ENCODE measurements at places on chromosomes 4 and X.

DNA sequence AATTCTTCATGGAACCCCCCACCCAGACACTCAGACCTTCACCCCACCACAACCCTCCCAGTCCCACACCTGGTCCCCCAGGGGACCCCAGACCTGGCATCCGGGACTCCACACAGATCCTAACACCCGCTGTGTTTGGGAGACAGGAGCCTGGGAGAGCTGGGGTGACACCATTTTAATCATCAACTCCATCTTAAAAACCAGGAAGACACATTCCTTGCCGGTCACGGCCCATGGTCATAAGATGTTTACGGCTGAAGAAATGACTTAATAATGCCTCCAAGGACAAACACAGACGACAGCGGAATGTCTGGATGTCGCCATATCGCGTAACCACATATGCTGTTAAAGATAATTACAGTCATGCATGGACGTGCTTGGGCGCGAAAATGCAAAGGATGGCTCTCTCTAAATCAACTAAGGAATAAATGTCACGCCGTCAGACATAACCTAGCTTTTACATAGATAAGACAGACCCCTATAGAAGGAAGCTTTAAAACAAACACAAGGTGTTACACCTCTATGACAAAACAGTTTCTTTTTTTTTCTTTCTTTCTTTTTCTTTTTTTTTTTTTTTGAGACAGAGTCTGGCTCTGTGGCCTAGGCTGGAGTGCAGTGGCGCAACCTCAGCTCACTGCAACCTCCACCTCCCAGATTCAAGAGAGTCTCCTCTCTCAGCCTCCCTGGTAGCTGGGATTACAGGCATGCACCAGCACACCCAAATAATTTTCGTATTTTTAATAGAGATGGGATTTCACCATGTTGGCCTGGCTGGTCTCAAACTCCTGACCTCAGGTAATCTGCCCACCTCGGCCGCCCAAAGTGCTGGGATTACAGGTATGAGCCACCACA, 2.1 kb upstream of the DHRSX start:
- DNase-seq, result peak; percentile 81

DNA sequence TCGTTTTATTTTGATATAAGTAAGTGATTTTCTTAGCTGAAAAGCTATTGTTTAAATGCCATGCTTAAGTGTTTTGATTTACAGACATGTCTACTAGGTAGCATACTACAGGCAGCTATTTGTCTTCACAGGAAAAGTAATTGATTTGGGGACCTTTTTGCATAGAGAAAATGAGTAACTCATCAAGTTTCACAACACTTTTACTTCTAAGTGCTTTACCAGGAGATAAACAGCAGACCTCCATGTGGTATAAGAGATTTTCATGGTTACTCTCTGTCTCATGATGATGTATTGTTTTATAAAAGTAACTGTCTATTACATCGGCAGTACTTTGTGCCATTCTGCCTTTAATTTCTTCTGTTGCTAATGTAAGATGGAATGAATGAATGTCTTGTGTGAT, 28.7 kb downstream of the RBPJ start:
- no peak for DNase-seq

DNA sequence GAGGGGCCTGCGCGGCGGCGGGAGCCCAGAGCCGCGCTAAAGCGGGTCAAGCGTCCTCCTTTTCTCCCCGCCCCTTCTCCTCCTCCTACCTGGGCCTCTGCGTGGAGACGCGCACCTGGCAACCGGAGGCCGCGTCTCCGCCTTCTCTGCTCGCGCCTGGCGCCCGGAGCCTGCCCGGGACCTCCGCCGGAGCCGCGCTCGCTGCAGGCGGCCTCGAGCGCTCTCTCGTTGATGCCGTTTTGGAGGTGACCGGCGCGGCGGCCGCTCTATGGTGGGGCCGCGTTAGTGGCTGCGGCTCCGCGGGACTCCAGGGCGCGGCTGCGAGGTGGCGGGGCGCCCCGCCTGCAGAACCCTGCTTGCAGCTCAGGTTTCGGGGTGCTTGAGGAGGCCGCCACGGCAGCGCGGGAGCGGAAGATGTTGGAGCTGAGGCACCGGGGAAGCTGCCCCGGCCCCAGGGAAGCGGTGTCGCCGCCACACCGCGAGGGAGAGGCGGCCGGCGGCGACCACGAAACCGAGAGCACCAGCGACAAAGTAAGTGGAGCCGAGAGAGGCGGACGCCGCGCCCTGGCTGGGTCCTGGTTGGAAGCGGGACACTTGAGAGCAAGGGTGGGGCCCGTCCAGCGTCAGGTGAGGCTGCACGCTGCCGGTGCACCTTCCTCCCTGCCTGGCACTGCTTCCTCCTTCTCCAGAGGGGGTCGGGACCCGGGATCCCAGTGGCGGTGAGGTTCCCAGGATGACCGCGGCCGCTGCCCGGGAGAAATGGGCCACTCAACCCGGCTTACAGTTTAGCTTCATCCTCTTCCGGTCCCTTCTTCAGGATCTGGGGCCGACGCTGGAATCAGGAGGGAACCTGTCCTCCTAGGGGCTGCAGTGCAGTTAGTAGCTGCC, at the start of gene CDS1:
CDS1 (plus strand) TSS at position 140 of the 888 bp plus-strand sequence; CDS start at position 415, 275 bp downstream.
- DNase-seq, result peak; percentile 79

GRCh38 chr4:132818091-132818490, 331.0 kb upstream of the PCDH10 start:
- DNase-seq, result peak; percentile 83

DNA sequence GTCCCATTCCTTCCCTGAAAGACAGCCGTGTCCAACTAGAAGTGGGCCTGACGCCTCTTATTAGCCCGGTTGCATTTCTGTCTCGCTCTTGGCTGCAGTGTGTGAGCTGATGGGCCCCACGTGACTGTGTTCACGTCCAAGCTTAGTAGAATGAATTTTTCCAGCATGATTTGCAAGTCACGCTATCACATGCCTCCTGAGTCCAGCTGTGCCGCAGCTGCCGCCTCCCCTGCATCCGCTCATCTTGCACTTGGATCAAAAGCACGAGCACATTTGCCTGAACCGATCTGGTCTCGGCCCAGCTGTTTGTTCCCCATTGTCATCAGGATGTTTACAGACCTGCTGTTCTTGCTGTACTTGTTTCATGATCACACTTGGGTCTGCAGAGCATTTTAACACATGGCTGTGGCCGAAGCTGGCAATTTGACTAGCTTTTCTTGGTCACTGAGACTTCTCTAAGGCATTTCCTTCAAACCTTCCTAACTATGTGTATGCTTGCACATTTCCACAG, 126.5 kb downstream of the KIT start:
- no peak for DNase-seq

- no peak for DNase-seq
These were observed 1129.6 kb downstream of the PDHA2 start for GRCh38 chr4:96969455-96969854.

DNA sequence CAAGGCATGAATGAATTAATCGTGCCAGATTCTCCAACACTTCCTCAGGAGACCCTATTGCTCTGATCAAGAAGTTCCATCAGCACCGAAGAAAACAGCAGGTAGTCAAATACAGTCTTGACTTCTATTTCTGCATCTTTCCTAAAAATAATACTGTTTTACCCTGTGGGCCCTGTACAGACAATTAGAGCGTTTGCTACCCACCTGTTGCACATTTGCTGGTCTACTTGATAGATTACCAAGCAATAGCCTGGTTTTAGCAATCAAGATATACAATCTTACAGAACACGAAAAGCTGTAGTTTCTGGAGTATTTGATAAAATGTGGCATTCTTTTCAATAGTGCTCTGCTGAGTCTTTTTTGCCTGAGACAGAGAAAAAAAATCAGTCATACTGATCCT, 12.3 kb downstream of the GPR174 start:
- DNase-seq, result no peak

- DNase-seq, result no peak
These were observed 56.0 kb downstream of the SPRY1 start for GRCh38 chr4:123452616-123453015.

DNA sequence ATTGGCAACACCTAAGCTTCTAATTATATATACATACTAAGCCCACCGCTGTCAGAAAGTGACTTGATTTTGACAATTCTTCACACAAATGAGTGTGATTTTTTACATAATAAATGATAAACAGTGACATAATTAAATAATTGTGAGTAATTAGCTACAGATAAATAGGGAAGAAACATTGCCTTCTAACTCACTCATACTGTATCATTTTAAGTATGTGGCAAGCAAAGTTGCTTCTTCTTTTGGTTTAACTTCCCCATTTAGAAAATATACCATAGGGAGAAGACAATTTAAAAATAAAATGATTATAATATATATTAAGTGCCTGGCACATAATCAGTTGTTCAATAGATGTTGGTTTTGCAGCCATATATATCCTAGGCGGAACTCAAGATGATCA, 644.2 kb downstream of the FSTL5 start:
- DNase-seq, result no peak

DNA sequence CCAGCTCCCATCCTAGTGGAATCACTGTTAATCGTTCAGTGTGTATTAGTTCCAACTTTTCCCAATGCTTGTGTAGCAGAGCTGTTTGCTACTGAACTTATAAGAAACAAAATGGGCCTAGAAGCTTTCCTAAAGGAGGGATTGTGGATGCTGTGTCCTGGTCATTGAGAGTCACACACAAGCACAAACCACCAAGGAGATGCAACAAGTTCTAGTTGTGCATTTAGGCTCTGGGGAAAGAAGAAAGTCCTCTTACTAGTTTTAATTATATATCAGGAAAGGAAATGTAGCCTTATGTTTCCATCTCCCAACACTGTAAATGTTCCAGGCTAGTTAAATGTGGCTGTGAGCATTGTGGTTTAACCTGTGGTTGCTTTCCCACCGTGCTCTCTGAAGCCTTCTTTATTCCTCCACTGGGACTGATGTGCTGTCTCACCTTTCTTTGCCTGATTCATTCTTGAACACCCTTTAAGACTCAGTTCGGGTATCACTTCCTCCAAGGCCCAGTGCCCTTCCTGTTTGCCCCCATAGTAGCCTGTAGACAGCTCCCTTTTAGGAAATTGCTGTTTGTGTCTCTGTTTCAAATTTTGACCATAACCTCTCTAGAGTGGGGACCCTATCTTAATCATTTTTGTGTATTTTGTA, 34.3 kb downstream of the ATP10D start:
- DNase-seq, result no peak

DNA sequence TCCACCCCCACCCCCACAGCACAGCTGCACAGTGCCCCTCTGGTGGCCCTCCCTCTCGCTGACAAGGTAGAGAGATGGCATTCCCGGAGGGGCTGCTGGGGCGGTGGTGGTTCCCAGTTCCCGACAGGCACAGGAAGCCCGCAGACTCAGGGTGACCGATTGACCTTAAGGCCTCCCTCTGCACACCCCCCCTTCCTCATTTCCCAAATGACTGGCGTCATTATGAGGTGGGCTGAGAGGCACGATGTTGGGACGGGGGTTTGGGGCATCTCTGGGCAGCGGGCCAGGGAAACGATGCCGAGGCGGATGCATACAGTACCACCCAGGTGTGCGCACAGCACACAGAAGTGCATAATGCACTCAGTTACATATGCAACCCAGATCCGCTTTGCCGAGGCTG, 3.5 kb upstream of the TIMP1 start:
- no peak for DNase-seq

DNA sequence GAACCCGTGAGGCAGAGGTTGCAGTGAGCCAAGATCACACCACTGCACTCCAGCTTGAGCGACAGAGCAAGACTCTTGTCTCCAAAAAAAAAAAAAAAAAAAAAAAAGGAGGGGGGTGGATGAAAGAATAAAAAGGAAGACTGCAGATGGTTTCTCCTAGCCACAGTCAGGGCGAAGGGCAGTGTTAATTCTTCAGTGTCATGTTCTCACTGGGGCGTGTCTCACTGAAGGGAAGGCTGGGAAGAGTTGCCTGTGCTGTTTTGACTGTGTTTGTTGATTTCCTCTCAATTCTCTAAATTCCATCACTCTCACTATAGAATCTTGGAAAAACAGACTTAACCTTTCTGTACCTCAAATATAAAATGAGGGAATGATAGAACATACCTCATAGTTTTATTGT, 71.6 kb upstream of the DHX15 start:
- no peak for DNase-seq

DNA sequence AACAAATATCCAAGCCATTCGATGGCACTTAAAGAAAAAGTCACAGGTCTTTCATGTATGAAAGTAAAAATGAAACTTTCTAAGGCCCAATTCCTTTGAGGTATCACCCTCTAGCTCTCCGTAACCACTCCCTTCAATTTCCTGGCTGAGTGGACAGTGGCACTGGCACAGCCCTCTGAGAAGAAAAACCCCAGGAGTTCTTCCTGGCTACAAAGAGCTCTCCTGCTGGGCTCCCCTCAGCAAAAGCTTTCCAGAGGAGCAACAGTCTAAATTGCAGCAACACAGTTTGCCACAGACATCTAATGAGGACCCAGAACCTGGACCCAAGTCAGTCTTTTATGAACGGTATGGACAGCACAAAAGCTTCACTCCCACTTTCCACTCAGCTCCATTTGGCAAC, 71.8 kb downstream of the FUNDC1 start:
- DNase-seq, result no peak

DNA sequence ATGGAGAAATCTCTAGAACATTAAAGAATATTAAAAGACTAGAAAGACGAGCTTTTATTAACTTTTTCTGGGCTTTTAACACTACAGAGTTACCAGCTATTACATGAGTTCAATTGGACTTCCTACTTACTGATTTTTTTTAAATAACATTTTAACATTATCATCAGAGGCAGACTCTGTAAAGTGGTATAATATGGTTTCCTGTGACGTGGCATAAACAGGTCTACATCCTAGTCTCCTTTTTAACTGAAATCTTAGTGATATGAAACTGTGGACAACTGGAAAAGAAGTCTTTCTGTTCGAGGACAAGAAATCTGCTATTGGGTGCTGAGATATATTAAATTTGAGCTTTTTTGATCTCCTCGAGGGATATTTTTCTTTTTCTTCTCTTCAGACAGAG, 48.7 kb upstream of the ABCG2 start:
- no peak for DNase-seq

DNA sequence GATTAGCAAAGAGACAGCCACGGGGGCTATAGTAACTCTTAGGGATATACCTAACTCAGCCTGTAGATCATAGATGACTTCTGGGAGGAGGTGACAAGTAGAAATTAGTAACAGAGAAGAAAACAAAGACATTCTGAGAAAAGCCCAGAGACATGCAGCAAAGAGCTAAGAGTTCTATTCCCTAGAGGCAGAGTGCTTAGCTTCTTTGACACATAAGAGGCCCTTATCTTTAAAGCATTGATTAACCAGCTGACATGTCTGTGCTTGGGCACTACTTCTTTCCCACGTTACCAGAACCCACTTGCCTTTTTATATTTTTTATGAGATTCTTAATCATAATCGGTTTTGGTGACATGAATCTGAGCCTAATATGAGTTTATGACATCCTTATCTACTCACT, 179.5 kb downstream of the GABRB1 start:
- DNase-seq, result no peak

- DNase-seq, result no peak
These were observed 40.5 kb downstream of the ATP1B4 start for GRCh38 chrX:120402369-120402768.

- no peak for DNase-seq
These were observed 124.5 kb upstream of the NOCT start for GRCh38 chr4:138890891-138891570.

- DNase-seq, result no peak
These were observed 771 bp upstream of the RBPJ start for GRCh38 chr4:26319949-26320537.

- no peak for DNase-seq
These were observed 12.8 kb upstream of the ELOVL6 start for GRCh38 chr4:110211007-110211769.

GRCh38 chrX:106007815-106008214, 30.7 kb downstream of the SERPINA7 start:
- no peak for DNase-seq

Measured in islet precursor cell (in vitro differentiated cells).